ENCODE measurements at places on chromosomes 1 and 21.
A peak's percentile ranks its signal among the peaks of the same experiment; 100 is the strongest.

GRCh38 chr1:66182551-66183178 is 351.3 kb upstream of the SGIP1 start:
- no peak for DNase-seq

DNA sequence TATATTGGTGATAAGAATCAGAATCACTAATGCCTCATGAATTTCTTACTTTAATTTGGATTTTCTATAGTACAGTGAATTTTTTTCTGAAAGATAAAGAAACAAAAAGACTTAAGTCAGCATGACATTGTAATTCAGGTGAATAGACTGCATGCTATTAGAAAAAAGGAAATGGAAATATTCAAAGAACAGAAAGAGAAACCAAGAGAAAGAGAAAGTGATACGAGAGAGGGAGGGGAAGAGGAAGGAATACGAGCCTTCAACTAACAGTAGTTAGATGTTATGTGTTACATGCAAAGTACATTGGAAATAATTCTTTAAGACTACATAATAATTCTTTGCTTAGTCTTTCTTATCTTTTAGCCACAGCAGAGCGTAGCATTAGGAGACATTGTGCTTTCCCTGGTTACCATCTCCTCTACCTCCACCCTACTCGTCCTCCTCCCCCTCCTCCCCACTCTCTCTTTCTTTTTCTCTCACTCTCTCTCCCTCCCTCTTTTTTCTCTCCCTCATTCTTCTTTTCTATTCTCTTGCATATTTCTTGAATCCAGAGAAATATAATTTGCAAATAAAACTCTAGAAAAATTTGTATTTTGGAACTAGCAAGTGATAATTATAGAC is 46.4 kb upstream of the ADGRL4 start:
- no peak for DNase-seq

GRCh38 chr1:170309389-170310013 is 163.7 kb downstream of the NTMT2 start:
- DNase-seq = no peak

DNA sequence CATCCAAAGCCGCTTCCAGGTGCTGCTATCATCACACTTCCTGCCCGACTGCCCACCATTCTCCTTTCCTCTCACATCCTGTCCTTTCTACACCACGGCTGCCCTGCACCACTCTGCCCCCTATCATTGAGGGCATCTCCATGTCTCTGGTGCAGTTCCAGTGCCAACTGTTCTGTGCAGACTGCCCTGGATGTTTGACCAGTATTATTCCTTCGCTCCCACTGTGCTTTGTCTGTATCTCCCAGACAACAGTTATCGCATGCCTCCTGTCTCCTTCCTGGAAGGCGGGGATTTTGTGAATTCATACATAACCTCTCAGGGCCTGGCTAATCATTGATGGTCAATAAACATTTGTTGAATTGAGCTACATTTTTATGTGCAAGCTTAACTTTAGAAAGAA is 63.6 kb upstream of the GNG12 start:
- DNase-seq = no peak

GRCh38 chr1:56803561-56804156 is 15.5 kb downstream of the FYB2 start:
- no peak for DNase-seq

GRCh38 chr1:208238710-208239472 is 5.3 kb downstream of the PLXNA2 start:
- DNase-seq = peak; percentile 53

GRCh38 chr21:45479691-45480675 is 62.3 kb downstream of the SLC19A1 start:
- DNase-seq = no peak
